IMR-90 (cell line): ENCODE measurements at places on chromosomes 11 and 22.

GRCh38 chr11:69051381-69052342 is 2.9 kb downstream of the TPCN2 start:
- no peak for DNase-seq

DNA sequence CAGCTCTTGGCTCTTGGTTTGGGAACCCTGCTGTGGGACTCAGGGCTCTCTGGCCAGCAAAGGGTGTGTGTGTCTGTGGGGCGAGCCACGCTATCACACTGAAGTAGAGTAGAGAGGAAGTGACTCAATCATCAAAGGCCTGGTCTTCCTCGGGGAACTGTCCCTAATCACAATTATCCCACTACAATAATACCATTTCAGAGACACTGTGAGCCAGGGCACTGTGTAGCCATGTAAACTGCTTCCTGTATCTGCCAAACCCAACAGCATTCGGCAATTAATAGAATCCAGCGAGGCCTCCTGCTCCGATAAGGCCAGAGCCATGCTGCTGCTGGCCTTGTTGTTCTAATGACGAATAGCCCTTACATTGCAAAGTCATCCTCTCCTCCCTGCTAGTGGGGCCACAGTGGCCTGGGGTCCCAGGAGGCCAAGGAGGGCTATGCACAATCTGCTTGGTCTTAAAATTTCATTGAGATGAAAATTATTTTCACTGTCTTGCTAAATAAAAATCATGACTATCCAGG is 49.8 kb upstream of the LMO2 start:
- DNase-seq = no peak

- no peak for DNase-seq
These were observed 30.5 kb upstream of the PPP2R1B start for GRCh38 chr11:111796696-111797095.

- DNase-seq = no peak
These were observed 73.9 kb downstream of the SGSM3 start for GRCh38 chr22:40444178-40444831.

- no peak for DNase-seq
These were observed 14.4 kb downstream of the DEUP1 start for GRCh38 chr11:93344855-93345333.
